Activated B cell treated with CpG ODN at 0.5 μM for 24 hours (primary cell): ENCODE measurements at places on chromosomes 12 and 14. TPM values are rescaled to one million over a fixed set of nuclear protein-coding genes. Genes with fewer than 3 reads are reported as not detected.

DNA sequence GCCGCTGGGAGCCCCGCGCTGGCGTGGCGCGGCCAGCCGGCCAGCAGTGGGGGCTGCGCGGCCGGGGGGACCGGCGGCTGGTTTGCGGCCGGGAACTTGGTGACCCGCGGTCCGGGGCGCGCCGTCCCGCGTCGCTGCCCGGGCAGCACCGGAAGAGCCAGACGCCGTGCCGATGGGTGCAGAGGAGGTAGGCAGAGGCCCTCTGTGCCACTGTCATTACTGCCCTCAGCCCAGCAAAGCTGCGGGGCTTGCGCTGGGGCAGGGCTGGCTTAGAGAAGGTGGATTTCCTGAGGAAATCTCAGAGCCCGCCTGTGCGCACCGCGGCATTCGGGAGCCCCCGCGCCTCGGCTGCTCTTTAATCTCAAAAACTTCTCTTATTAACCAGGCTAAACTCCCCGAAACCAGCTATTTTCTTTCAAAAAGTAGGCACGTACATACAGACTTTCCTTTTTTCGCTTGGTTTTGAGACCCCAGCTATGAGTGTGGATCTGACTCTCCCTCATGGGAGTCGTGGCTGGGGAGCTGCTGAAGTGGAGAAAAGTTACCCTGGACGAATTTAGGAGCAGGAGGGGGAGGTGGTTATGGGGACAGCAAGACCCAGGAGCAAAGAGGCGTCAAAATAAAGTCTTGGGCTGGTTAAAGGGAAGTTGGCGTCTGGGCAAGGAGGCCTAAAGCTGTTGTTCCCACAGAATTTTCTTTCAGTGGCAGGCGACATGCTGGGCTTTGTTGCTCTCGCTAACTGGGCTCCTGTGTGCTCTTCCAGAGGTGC, 802 bp downstream of the SUSD6 start:
- peak; percentile 46 for DNase-seq

DNA sequence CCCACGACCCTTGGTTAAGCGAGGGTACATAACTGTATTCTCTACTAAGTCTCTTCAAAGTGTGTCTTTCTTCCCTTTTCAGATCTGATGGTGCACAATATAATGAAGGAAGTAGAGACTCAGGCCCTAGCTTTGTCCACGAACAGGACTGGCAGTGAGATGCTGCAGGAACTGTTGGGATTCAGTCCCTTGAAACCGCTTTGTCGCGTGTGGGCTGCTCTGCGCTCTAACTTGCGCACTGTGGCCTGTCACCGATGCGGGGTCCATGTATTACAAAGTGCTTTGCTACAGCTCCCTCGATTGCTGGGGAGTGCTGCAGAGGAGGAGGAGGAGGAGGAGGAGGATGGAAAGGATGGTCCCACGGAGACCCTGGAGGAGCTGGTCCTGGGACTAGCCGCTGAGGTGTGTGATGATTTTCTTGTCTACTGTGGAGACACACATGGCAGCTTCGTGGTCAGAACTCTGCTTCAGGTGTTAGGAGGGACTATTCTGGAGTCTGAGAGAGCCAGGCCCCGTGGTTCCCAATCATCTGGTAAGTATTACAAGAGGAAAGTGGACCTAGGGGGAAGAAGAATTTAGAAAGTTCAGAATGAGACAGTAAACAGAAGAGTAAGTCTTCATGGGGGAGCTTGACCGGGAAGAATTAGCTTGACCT, 803 bp downstream of the NOP9 start:
- no peak for DNase-seq

- DNase-seq = no peak
These were observed 3.2 kb upstream of the SYNDIG1L start for GRCh38 chr14:74429221-74429691.

GRCh38 chr14:92247947-92248346, 75.0 kb upstream of the SLC24A4 start:
- DNase-seq = no peak

GRCh38 chr12:15735837-15736615, 53.2 kb downstream of the EPS8 start:
- DNase-seq = no peak

- DNase-seq = peak; percentile 26
These were observed 22.7 kb downstream of the CLIP1 start for GRCh38 chr12:122399592-122400373.

- DNase-seq = no peak
These were observed 40.7 kb downstream of the ATG14 start for GRCh38 chr14:55370883-55371455.

DNA sequence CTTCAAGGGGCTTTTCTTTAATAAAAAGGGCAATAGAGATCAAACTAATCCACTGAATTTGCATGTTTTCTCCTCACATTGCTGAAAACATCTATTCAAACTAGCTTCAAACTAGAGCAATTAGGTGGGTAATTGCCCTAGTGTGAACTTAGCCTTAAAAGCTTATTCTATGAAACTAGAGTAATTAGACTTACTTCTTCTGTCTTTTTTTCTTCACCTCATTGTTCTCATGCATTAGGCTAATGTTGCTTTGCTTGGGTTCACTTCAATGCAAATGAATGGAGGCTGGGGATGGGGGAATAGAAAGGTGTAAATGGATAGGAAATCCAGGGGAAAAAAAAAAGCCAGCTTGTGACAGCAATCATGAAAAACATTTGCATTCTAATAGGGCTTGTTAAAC, 414.8 kb upstream of the LMO3 start:
- no peak for DNase-seq

DNA sequence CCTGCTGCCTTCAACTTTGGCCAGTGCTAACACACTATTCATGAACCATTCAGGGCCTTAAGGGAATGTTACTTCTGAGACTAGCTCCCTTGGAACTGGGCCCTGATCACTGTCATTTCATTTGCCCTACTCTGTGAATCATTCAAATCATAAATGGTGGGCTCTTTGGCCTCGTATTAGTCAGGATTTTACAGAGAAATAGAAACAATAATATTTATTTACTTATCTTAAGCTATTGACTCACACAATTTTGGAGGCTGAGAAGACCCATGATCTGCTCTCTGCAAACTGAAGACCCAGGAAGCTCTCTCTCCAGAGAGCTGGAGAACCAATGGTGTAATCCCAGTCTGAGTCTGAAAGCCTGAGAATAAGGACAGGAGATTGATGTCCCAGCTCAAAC, 398.5 kb downstream of the LRIG3 start:
- no peak for DNase-seq

DNA sequence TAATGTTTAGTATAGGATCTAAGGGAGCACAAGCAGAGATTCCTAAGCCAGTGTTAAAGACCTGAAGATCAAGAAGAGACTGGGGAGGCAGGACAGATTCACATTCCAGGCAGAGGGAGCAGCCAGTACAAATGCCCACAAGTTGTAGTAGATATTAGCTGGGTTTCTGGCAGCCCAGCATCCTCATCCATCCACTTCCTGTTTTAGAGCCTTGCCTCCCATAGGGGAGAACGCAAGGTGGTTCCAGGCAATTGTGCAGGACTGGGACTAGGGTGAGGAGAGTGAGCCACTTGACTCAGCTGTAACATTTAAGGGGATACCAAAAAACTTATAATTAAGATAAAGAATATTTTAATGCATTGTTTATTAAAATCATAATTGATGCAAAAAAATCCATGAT, 71.3 kb upstream of the PSMA6 start:
- no peak for DNase-seq

DNA sequence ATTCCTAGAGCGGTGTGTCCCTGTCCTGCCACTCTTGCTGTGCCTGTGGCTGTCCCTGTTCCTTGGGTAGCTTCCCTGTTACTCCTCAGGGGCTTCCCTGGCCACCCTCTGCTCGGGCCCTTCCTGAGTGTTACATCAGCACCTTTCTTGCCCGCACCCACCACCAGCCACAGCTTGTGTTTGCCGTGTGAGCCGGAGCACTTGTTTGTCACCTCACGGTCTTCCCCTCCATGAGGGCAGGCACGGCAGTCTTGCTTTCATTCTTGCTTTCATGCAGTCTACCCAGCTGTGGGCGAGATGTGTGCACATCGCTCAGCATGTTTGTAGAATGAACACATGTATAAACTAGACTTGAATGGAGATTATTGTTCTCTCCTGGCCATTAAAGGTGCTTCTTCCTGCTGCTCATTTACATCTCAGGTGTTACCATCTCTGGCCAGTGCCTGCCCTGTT, 42.0 kb downstream of the TRAF3 start:
- DNase-seq = no peak

Gene NUBPL
- 11.7 and 11.9 TPM in 2 replicates for total RNA-seq

Gene HOXC12
- total RNA-seq = not detected in 2 replicates

DNA sequence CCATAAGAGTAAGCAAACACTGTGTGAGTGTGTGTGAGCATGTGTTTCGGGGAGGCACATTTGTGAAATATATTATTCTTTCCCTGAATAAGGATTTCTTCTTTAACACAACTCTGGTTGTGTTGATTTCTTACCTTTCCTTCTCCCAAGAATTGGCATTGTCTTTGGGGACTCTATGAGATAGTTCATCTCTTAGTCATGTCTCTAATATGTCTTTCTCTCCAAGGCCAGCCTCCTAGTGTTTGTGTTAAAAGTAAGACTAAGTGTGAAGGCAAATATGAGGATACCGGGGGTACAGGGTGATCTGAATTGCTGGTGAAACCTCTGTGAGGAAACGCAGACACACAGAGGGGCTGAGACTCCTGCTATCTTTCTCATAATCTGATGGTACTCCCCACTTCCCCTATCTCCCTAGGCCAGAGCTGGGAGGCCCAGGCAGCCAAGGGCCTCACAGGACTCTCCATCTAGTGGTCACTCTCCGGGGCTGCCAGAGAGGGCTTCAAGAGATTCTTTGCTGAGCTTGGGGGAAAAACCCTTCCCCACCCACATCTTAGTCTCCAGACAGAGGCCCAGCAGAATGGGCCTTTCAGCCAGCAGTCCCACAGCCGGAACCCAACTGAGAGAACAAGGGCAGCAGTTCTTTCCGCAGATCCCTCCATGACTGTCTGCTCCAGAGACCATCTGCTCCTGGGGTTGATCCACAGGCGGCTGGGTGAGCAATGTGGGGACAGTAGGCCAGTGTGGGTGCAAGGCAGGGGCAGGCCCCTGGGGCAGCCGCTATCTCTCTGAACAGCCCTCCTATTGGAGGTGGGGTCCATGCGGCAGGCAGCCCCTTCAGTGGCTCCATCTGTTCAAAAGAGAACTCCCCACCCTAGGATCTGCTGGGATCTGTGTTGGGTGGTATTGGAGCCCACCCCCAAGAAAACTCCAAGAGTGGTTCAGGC, 5.8 kb upstream of the HOXC12 start:
- DNase-seq = no peak

Gene HSP90B1
- 346 and 368 TPM in 2 replicates for total RNA-seq

- no peak for DNase-seq
These were observed 94.1 kb downstream of the PHLDA1 start for GRCh38 chr12:75937486-75937885.

Gene OAS2
- total RNA-seq = 46.0 and 51.9 TPM in 2 replicates

Gene OLR1
- total RNA-seq = 0.12 TPM in 1 of 2 replicates, not detected in the other

Gene LIN7A
- total RNA-seq = not detected in 2 replicates

GRCh38 chr12:26843311-26843710, 10.3 kb upstream of the ITPR2 start:
- DNase-seq = no peak
